Endodermal cell (in vitro differentiated cells): ENCODE measurements at places on chromosomes 7 and 10. TPM values are rescaled to one million over a fixed set of nuclear protein-coding genes. Genes with fewer than 3 reads are reported as not detected.

GRCh38 chr10:129114588-129114987 is 352.5 kb upstream of the MGMT start:
- no peak overlapping the region for H3K27ac ChIP-seq
- H3K36me3 ChIP-seq: no peaks in the 10 kb centered on the region
- no peak for DNase-seq
- H3K27me3 ChIP-seq: peaks cover 28% of the 10 kb centered on the region
- H3K4me3 ChIP-seq: no peak overlapping the region

GRCh38 chr10:73590881-73591799 is at the start of gene USP54:
USP54 (minus strand) TSS chr10:73591342; CDS start chr10:73575658, 15,684 bp downstream.
- no peaks in the 10 kb centered on the region for H3K36me3 ChIP-seq
- peaks cover 6% of the 10 kb centered on the region for H3K4me1 ChIP-seq
- peak within 1 kb of the TSS; percentile 83 for H3K4me3 ChIP-seq
- no peaks in the 10 kb centered on the region for H3K27me3 ChIP-seq

DNA sequence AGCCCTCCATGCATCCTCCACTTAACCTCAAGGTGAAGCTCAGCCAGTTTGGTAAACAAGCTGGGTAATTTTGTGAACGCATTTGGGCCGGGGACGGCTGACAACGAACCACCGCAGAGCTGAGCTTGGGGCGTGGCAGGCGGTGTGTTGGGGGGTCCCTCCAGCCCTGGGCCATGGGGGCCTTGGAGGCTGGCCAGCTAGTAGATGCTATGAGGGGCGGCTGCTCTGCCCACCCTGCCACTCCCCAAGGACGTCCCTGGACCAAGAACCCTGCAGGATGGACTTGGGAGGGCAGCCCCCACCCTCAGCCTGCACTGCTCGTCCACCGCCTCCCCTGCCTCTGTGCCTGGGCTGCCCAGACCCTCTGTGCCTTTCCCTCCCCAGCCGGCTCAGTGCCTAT is 12.0 kb upstream of the SCART1 start:
- no peaks in the 10 kb centered on the region for H3K36me3 ChIP-seq
- H3K4me1 ChIP-seq: no peaks in the 10 kb centered on the region
- no peak overlapping the region for H3K27ac ChIP-seq

- H3K4me1 ChIP-seq: no peaks in the 10 kb centered on the region
- H3K4me3 ChIP-seq: no peak overlapping the region
- peaks cover 6% of the 10 kb centered on the region for H3K27me3 ChIP-seq
- DNase-seq: no peak
- no peaks in the 10 kb centered on the region for H3K36me3 ChIP-seq
These were observed 586 bp upstream of the AOC1 start for GRCh38 chr7:150851492-150852370.

GRCh38 chr10:3720228-3721019 is 64.6 kb downstream of the KLF6 start:
- no peaks in the 10 kb centered on the region for H3K36me3 ChIP-seq
- H3K27ac ChIP-seq: no peak overlapping the region
- no peak overlapping the region for H3K4me3 ChIP-seq
- no peak for DNase-seq

DNA sequence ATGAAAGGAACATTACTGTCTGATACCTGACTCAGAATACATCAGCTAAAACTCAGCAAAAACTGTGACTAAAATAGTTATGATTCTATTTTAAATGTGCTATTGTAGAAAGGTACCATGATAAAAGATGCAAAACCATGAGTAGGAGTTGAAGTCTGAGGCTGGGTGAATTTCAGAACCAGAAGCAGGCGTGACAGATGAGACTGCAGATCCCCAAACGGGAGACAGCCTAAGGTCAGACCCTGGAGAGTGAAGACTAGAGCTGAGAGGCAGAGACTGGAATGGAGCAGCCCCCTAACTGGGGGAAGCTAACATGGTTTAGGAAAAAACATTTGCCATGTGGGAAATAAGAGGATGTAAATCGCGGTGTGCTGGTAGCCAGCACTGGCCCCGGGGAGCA is 275.8 kb downstream of the POM121L12 start:
- DNase-seq: peak; percentile 66
- H3K27me3 ChIP-seq: no peaks in the 10 kb centered on the region
- H3K36me3 ChIP-seq: no peaks in the 10 kb centered on the region
- H3K27ac ChIP-seq: no peak overlapping the region
- H3K4me1 ChIP-seq: peaks cover 3% of the 10 kb centered on the region

Gene CFAP70
- total RNA-seq: 0.58 to 0.82 TPM (median 0.61 TPM) in 3 replicates

GRCh38 chr10:42869977-42870350 is 87.4 kb downstream of the BMS1 start:
- H3K27me3 ChIP-seq: peaks cover 15% of the 10 kb centered on the region
- H3K27ac ChIP-seq: no peak overlapping the region
- no peaks in the 10 kb centered on the region for H3K4me1 ChIP-seq
- DNase-seq: no peak
- no peak overlapping the region for H3K4me3 ChIP-seq

Gene SFTPD
- total RNA-seq: 0.29 and 0.42 TPM in 2 replicates

DNA sequence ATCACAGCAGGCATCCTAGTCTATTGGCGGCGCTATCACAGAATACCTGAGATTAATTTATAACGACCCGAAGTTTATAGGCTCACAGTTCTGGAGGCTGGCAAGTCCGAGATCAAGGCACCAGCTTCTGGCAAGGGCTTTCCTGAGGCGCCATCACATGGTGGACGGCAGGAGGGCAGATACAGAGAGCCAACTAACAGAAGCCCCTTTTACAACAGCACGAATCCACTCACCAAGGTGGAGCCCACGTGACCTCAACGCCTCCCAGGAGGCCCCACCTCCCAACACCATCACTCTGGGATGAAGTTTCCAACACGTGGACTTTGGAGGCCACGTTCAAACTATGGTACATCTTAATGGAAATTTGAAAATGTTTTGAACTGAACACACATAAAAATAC is 255.3 kb downstream of the ELFN1 start:
- no peaks in the 10 kb centered on the region for H3K27me3 ChIP-seq
- no peak for DNase-seq
- H3K4me3 ChIP-seq: no peak overlapping the region
- no peaks in the 10 kb centered on the region for H3K4me1 ChIP-seq

Gene PRKG1
- total RNA-seq: 1.3 to 2.1 TPM (median 1.7 TPM) in 3 replicates

- H3K27me3 ChIP-seq: no peaks in the 10 kb centered on the region
- no peaks in the 10 kb centered on the region for H3K36me3 ChIP-seq
- H3K4me3 ChIP-seq: no peak overlapping the region
- H3K27ac ChIP-seq: no peak overlapping the region
These were observed 46.1 kb upstream of the ZMIZ1 start for GRCh38 chr10:79022565-79023230.

Gene C7orf33
- total RNA-seq: not detected in 3 replicates

DNA sequence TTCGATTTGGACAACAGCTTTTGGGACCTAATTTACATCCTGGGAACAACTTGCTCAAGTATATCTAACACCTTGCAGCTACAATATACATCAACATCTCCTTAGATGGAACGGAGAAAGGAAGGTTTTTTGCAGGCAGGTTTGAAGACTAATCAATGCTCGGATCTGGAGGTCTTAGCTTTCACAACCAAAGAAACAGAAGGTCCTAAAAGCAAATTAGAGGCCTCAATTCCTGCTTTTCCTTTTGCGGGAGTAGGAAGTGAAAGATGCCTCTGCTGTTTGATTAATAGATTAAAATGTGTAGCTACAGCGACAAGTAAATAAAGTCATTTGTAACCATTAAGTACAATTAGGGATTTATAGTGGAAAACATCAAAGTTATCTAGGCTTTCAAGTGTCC is 3.7 kb upstream of the SP8 start:
- H3K27ac ChIP-seq: no peak overlapping the region
- H3K4me3 ChIP-seq: peak overlapping the region; percentile 39
- no peak for DNase-seq
- H3K36me3 ChIP-seq: no peaks in the 10 kb centered on the region
- H3K4me1 ChIP-seq: peaks cover 8% of the 10 kb centered on the region
- peaks cover 71% of the 10 kb centered on the region for H3K27me3 ChIP-seq

- DNase-seq: no peak
- no peak overlapping the region for H3K27ac ChIP-seq
- H3K36me3 ChIP-seq: no peaks in the 10 kb centered on the region
- H3K4me3 ChIP-seq: no peak overlapping the region
- H3K27me3 ChIP-seq: no peaks in the 10 kb centered on the region
- H3K4me1 ChIP-seq: no peaks in the 10 kb centered on the region
These were observed 124.9 kb downstream of the ELFN1 start for GRCh38 chr7:1794888-1795542.

GRCh38 chr10:80437227-80437626 is 16.9 kb upstream of the TSPAN14 start:
- H3K4me3 ChIP-seq: no peak overlapping the region
- H3K27me3 ChIP-seq: no peaks in the 10 kb centered on the region
- H3K36me3 ChIP-seq: peaks cover 12% of the 10 kb centered on the region
- peaks cover 9% of the 10 kb centered on the region for H3K4me1 ChIP-seq

Gene FKBP14
- 15.1 and 18.3 TPM in 2 replicates for total RNA-seq

- no peaks in the 10 kb centered on the region for H3K4me1 ChIP-seq
- no peak overlapping the region for H3K27ac ChIP-seq
- H3K4me3 ChIP-seq: no peak overlapping the region
- no peaks in the 10 kb centered on the region for H3K36me3 ChIP-seq
These were observed 37.2 kb downstream of the CYCS start for GRCh38 chr7:25087855-25088254.

DNA sequence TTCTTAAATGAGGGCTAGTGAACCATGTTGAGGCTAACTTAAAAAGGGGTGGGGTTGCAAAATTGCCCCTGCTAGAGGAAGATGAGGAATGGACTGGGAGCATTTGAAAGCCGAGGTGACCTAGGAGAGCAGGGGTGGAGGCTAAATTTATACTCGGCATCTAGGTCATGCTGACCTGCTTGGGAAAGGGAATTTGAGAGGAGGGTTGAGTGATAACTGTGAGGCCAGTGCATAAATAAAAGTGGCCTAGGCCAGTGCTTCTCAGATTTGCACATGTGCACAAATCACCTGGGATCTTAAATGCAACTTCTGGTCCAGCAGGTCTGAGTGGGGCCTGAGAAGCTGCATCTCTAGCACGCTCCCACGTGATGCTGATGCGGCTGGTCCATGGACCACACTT is 70.4 kb downstream of the CDK1 start:
- no peak overlapping the region for H3K27ac ChIP-seq
- DNase-seq: no peak
- no peaks in the 10 kb centered on the region for H3K36me3 ChIP-seq
- H3K4me1 ChIP-seq: no peaks in the 10 kb centered on the region
- H3K4me3 ChIP-seq: no peak overlapping the region

DNA sequence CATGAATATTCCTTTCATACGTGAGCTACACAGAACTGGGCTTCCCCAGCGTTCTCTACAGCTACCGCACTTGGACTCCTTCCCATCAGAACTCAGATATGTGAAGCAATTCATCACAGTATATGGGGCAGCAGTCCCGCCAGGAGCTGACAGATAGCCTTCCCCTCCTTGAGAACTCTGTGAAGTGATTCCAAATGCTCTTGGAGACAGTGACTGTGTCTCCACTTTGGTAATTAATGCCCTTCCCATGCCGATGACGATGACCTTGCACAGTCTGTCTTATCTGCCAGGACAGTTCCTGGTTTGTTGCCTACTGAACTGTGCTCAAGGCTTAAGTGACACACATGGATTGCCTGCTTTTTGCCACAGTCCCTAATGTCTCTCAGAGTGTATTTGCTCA is 75.0 kb upstream of the AFAP1L2 start:
- H3K4me1 ChIP-seq: no peaks in the 10 kb centered on the region
- H3K4me3 ChIP-seq: no peak overlapping the region
- no peaks in the 10 kb centered on the region for H3K36me3 ChIP-seq
- H3K27ac ChIP-seq: no peak overlapping the region

GRCh38 chr10:42428534-42428933 is 209.8 kb downstream of the ZNF33B start:
- H3K36me3 ChIP-seq: no peaks in the 10 kb centered on the region
- H3K4me1 ChIP-seq: no peaks in the 10 kb centered on the region
- H3K4me3 ChIP-seq: no peak overlapping the region

Gene PRKAR2B
- total RNA-seq: 7.3 and 8.6 TPM in 2 replicates

DNA sequence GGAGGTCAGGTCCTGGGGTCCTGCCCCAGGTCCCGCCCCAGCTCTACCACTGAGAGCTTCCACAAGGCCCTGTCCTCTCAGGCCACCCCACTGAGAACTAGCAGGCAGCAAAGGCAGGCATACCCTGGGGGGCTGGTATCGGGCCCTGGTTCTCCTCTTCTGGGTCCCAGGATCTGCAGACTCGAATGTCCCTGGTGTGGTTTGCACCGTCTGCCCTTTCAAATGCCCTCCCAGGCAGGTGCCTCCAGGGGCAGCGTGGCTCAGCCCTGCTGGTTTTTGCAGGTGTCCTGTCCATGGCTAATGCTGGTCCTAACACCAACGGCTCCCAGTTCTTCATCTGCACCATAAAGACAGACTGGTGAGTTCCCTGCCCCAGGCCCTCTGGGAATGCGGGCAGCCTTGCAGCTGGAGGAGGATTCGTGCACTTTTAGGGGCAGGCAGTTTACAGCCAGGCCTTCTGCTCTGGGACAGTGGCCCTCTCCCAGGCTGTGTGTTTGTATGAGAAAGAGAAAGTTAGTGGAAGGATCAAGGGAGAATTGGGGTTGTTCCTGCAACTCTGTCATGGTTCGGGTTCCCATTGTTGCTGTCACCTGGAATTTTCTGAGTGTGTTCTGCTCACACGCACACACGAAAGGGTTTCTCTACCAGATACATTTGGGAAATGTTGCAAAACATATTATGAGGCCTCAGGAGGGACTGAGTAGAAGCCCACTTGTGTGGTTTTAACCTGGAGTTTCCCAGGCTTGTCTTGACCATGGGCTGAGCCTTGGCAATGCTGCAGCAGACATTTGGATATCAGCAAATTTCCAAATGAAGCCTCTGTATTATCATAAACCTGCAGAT is 5.0 kb downstream of the PPIF start:
- H3K4me1 ChIP-seq: no peaks in the 10 kb centered on the region
- no peak for DNase-seq
- H3K27me3 ChIP-seq: no peaks in the 10 kb centered on the region
- peaks cover 55% of the 10 kb centered on the region for H3K36me3 ChIP-seq

GRCh38 chr10:31926765-31927564 is 1.7 kb downstream of the ARHGAP12 start:
- no peaks in the 10 kb centered on the region for H3K27me3 ChIP-seq
- H3K36me3 ChIP-seq: peaks cover 10% of the 10 kb centered on the region
- H3K4me3 ChIP-seq: peak overlapping the region; percentile 100
- DNase-seq: peak; percentile 52

GRCh38 chr10:124737708-124738107 is 6.5 kb downstream of the FAM53B start:
- H3K27me3 ChIP-seq: no peaks in the 10 kb centered on the region
- peak; percentile 40 for DNase-seq
- H3K36me3 ChIP-seq: no peaks in the 10 kb centered on the region
- no peak overlapping the region for H3K27ac ChIP-seq
- no peak overlapping the region for H3K4me3 ChIP-seq

GRCh38 chr10:86177537-86178155 is 188.9 kb downstream of the GRID1 start:
- H3K27ac ChIP-seq: no peak overlapping the region
- H3K4me1 ChIP-seq: no peaks in the 10 kb centered on the region
- no peak overlapping the region for H3K4me3 ChIP-seq
- no peak for DNase-seq
- no peaks in the 10 kb centered on the region for H3K27me3 ChIP-seq
- H3K36me3 ChIP-seq: no peaks in the 10 kb centered on the region
